HT1080 (cell line): ENCODE measurements at places on chromosomes 2 and 18. TPM values are rescaled to one million over a fixed set of nuclear protein-coding genes. Genes with fewer than 3 reads are reported as not detected.

GRCh38 chr2:114010001-114010400 is 120.1 kb downstream of the ACTR3 start:
- DNase-seq, result peak; percentile 5

- DNase-seq, result no peak
These were observed 416.2 kb downstream of the IRS1 start for GRCh38 chr2:226383461-226383860.

- no peak for DNase-seq
These were observed 156.1 kb downstream of the GREB1L start for GRCh38 chr18:21398121-21398520.

GRCh38 chr2:55152475-55153412 is 79.3 kb downstream of the CLHC1 start:
- no peak for DNase-seq

DNA sequence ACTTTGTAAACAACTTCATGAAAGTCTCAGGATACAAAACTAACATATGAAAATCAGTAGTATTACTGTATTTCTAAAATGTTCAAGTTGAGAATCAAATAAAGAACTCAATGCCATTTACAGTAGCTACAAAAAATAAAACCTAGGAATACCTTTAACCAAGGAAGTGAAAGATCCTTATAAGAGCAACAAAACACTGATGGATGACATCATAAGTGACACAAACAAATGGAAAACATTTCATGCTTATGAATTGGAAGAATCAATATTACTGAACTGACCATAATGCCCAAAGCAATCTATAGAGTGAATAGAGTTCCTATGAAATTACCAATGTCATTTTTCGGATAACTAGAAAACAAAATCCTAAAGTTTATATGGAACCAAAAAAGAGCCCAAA is 1038.1 kb downstream of the SUCLG1 start:
- no peak for DNase-seq

DNA sequence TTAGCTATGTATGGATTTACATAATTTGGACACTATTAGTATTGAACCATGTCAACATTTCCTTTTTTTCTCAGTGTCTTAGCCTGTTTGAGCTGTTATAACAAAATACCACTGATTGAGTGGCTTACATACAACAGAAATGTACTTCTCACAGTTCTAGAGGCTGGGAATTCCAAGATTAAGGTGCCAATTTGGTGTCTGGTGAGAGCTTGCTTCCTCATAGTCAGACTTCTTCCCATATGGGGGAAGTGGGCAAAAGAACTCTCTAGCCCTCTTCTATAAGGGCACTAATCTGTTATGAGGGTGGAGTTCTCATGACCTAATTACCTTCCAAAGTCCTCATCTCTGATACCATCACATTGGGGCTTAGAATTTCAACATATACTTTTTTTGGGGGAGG is 12.6 kb downstream of the ZNF804A start:
- no peak for DNase-seq

- no peak for DNase-seq
These were observed 204.0 kb upstream of the ID2 start for GRCh38 chr2:8477552-8478470.

DNA sequence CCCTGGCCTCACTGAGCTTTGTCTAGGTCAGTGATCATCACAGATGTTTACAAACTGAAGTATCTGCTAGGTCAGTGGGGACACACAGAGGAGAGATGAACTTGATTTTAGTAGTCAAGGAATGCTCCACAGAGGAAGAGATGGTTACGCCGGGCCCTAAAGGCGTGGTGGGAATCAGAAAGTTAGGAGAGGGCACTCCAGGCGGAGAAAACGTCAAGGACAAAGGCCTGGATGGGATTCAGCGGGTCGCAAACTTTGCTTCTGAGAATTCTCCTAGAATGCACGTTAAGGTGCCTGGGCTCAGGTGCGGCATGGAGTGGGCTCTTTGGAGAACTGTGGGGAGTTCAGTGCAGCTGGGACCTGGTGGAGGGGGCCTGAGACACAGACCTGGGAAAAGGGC is 78.8 kb downstream of the TMEM17 start:
- no peak for DNase-seq

DNA sequence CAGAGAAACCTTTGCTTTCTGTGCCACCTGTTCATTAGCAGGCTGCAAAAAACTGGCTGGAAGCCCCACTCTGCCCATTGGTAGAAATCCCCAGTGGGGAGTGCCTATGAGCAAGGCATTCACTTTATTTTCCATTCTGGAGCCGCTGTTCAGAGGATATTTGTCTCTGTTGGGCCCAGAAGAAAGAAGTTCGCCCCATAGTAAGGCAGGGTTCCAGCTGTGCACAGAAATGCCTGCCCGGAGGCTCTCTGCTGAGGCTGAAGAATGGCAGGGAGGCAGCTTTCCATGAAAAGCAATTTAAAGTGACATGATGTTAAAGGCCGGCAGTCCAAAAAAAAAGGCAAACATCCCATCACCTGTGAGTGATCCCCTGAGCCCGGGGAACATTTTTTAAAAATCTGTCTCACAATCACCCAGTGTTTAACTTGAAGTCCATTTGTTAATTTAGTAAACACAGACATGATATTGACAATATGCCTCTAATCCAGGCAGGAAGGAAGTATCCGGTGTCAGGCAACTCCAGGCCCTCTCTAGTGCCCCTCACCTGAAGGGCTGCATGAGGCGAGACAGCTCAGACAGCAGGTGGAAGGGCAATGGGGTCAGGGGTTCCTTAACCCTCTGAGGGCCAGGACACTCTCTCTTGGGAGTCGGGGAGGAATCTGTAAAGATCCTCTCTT is 265.1 kb upstream of the SIX2 start:
- DNase-seq, result no peak

GRCh38 chr2:58156780-58157179 is 84.3 kb downstream of the FANCL start:
- DNase-seq, result peak; percentile 24

GRCh38 chr2:128667391-128667790 is 348.7 kb upstream of the HS6ST1 start:
- DNase-seq, result no peak

- DNase-seq, result no peak
These were observed 112.5 kb upstream of the ARHGAP28 start for GRCh38 chr18:6616981-6617380.

DNA sequence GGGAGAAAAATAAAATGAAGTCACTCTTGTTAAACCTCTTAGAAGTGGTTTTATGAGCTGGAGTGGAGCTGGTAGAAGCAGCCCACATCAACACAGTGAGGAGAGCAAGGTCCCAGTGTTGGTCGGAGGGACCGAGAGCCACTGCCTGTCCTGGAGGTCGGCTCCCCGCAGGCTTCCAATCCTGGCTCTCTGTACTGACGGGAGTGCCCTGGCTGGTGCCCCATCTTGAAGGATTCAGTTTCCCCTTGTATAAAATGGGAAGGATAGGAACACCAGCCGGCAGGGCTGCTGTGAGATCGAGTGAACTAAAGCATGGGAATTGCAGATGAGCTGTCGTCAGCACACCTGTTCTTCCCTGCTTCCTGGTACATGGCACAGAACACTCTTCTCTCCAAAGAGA is 104.3 kb upstream of the ID2 start:
- no peak for DNase-seq

DNA sequence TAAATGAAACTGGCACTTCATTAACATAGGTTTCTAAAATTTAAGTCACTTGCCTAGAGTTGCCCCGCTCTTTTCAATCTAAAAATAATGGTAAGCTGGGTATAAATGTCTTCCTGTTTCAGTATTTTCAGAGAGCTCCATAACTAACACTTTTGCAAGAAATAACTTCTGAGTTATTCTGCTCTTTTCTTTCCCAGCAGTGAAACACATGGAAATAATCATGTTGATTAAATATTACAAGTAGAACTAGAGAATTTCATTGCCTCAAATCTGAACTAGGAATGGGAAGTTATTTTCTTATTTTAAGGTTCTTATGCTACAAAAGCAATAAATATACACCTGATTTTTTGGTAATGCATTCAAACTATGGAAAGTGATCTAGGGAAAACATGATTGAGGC is 257.4 kb downstream of the IKZF2 start:
- no peak for DNase-seq

- DNase-seq, result no peak
These were observed 64.8 kb upstream of the ALKAL2 start for GRCh38 chr2:352696-353095.

DNA sequence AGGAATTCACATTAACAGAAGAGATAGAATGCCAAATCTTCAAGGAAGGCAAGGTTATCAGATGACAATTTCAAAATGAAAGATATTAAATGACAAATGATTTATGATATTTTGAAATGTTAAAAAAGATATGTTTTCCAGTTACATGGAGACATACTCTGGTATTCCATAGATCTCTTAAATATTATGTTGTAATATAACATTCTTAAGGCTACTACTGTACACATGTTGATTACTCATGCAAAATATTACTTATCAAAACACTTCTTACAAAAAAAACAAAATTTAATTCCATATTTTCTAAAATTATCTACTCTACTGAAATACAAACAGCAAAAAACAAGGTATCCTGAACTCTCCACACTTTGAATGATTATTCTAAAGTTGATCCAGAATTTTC is 22.9 kb downstream of the RTTN start:
- DNase-seq, result no peak

- peak; percentile 51 for DNase-seq
These were observed 42.0 kb upstream of the CCDC150 start for GRCh38 chr2:196597531-196597930.

DNA sequence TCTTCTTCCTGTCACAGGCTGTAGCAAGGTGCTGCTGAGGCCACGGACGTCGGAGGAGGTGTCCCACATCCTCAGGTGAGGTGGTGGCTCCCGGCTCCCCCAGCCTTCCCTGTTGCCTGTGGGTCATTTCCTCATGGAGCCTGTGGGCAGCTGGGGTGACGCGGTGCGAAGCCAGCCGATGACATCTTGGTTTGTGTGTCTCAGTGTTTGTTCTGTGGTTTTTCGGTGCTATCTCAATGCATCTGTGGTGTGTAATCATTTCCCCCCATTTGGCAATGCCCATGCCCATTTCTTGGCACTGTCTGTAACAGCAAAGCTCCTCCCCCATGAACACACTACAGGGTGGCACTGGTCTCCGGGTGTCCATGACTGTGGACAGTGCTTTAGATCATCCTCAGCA is 6.6 kb downstream of the D2HGDH start:
- peak; percentile 87 for DNase-seq

DNA sequence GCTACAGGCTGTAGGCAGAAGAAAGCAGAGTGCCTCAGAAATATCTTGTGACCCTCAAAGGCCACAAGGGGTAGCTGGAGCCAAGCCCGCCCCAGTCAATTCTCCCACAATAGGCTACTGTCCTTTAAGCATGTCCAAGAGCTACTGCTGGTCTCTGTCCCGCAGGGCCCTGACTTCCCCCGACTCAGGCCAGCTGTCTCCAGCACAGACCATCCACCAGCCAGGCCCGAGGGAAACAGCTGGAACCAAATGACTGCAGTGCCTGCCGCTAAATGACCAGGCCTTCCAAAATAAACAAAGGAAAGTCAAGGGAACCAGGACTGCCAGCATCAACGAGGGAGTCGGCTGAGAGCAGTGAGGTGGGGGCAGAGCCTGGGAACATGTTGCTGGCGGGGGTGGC is 36.7 kb downstream of the MCFD2 start:
- peak; percentile 46 for DNase-seq

GRCh38 chr2:181223234-181223633 is 234.0 kb upstream of the ITGA4 start:
- DNase-seq, result no peak

DNA sequence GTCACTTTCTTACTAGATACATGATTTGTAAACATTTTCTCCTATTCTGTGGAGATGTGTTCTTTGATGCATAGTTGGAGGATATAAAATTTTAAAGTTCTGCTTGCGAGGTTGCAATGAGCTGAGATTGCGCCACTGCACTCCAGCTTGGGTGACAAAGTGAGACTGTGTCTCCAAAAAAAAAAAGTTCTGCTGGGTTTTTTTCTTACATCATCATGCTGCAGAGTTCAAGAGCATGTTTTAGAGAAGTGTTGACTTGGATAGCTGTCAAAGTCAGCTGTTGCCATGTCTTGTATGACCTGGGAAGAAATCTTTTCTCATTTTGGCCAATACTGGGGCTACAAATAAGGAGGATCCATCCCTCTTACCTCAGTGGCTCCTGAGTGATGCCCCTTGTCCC is 71.3 kb downstream of the UGGT1 start:
- no peak for DNase-seq

GRCh38 chr2:28979576-28980366 is 1.3 kb upstream of the TOGARAM2 start:
- no peak for DNase-seq

MDH1B gene
- total RNA-seq, result 0.29 and 1.1 TPM in 2 replicates

HNMT gene
- total RNA-seq, result not detected in 2 replicates

FSIP2 gene
- total RNA-seq, result not detected in 2 replicates

KIAA2012 gene
- total RNA-seq, result not detected in 2 replicates

IGFBP2 gene
- total RNA-seq, result 5.2 and 5.3 TPM in 2 replicates

SDC1 gene
- total RNA-seq, result 277 and 306 TPM in 2 replicates

LYPD6 gene
- total RNA-seq, result 2.3 and 3.1 TPM in 2 replicates

AQP4 gene
- not detected in 2 replicates for total RNA-seq

LRATD1 gene
- total RNA-seq, result 8.2 and 11.1 TPM in 2 replicates

MSTN gene
- 0.03 TPM in 1 of 2 replicates, not detected in the other for total RNA-seq

FECH gene
- 39.2 and 54.0 TPM in 2 replicates for total RNA-seq

REG3G gene
- 0.23 TPM in 1 of 2 replicates, not detected in the other for total RNA-seq

COL4A3 gene
- not detected in 2 replicates for total RNA-seq

MAB21L4 gene
- not detected in 2 replicates for total RNA-seq
